ENCODE measurements at places on chromosomes 12 and 14.

DNA sequence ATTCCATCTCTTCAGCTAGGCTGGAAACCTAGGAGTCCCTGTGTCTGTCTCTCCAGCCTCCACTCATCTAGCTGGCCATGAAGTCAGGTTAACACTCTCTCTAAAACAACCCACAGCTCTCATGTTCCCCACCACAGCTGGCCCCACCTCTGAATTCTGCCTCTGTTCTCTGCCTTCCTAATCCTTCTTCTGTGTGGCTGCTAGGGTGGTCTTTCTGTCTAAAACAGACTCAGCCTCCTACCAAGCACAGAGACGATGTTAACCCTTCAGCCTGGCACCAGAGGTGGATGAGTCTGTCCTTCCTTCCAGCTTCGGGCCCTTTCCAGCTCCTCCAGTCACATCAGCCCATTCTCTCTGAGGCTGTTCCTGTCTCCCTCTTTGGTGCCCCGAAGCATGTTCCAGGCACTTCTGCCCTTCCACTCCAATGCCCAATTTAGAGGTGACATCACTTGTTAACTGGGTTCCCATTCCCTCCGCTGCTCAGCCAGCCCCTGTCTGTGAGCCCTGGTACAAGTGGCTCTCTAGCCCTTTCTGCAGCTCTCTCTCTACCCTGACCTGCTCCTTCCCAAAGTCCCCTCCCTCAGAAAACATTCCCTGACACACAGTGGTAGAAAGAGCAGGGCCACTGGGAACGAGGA lies 9.1 kb downstream of the FIGNL2 start:
- no peak for DNase-seq

GRCh38 chr12:96249196-96250118 lies 55.3 kb downstream of the ELK3 start:
- no peak for DNase-seq

GRCh38 chr12:110998971-110999370 lies 78.6 kb upstream of the MYL2 start:
- DNase-seq: no peak

DNA sequence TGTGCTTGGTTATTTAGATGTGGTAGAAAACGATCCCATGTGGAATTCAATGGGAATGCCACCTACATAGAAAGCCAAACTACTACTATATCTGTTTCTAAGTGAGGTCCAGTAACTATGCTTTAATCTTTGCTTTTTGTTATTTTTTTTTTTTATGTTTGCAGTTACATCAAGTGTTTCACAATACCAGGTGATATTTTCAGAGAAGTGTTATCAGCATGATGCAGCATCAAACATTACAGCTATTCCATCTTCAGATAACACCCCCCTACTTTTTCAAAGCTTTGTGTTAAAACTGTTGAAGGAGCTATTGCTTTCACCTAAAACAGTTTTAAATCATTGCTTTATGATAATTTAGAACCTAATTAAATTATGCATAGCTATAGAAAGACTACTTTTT lies 163.8 kb upstream of the SLC16A7 start:
- no peak for DNase-seq

GRCh38 chr14:71555654-71556559 lies 376.3 kb upstream of the RGS6 start:
- no peak for DNase-seq

- no peak for DNase-seq
These were observed 68.2 kb upstream of the BDKRB2 start for GRCh38 chr14:96136371-96137005.

DNA sequence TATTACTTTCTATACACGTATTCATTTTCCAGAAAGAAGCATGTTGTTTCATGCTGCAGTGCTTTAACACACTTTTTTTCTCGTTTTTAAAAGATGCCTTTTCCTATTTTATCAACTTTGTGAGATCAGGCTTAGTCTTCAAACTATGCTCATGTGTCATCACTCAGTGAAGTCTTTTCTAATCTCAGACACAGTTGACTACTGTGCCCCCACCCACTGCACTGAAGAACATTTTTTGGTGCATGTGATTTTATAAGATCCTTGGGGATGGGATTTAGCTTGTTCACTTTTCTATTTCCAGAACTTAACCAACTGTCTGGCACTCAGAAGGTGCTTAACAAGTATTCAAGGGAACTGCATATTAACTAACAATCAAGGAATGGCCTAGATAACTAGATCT lies 85.5 kb downstream of the CDK17 start:
- no peak for DNase-seq

- no peak for DNase-seq
These were observed 769.8 kb downstream of the C12orf50 start for GRCh38 chr12:87259391-87259790.

- DNase-seq: no peak
These were observed 16.1 kb downstream of the ISCA2 start for GRCh38 chr14:74509587-74510222.

DNA sequence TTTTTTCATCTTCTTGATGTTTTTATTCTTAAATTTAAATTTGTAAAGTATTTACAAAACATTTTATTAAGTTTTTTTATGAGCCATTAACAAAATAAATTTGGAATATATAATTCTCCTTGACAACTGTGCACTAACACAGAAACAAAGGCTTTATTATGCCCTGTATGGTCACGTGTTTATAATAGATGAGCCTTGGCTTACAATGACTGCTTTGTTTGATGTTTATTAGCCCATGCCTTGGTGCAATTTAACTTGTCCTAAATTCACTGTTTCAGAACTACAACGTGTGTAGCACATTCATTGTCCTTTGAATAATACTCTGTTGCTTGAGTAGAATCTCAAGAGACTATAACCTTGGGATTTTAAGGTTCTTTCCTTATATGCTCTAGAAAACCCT lies 59.8 kb downstream of the CNTN1 start:
- DNase-seq: no peak

- DNase-seq: no peak
These were observed 205.6 kb downstream of the BCL11B start for GRCh38 chr14:99066378-99066777.
